ENCODE measurements at places on chromosomes 3 and 15. TPM values are rescaled to one million over a fixed set of nuclear protein-coding genes. Genes with fewer than 3 reads are reported as not detected.

DNA sequence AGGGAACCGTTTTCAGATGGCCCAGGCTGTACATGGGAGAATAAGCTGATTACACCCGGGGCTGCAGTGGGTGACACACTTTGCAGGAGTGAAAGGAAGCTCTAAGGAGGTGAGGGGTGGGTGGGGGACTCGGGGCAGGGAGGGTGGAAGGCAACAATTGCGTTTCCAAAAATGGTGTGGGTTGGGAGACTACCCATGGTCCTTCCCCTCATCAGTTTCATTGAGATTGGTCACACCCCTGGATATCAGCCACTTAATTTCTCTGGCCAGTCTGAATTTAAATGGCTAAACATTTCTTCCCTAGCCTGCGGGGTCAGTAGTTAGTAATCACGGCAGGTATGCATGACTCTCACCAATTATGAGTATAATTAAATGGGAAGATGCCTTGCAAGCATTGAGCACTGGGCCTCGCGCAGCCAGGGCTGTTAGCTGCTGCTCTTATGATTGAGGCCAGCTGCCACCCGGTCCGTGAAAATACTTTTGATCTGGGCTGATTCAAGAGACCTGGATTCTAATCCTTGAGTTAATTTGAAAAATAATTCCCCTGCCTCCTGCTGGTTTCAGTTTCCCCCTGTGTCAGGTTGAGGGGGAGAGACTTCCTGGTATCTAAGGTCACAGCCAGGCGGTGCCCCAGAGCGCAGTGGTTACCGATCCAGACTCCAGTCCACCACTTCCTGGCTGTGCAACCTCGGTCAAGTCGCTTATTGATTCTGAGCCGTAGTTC is 23.3 kb downstream of the SLC6A6 start:
- peaks cover 83% of the 10 kb centered on the region for H3K4me1 ChIP-seq
- peak; percentile 73 for DNase-seq
- no peaks in the 10 kb centered on the region for H3K27me3 ChIP-seq
- H3K4me3 ChIP-seq = peak overlapping the region; percentile 43

DNA sequence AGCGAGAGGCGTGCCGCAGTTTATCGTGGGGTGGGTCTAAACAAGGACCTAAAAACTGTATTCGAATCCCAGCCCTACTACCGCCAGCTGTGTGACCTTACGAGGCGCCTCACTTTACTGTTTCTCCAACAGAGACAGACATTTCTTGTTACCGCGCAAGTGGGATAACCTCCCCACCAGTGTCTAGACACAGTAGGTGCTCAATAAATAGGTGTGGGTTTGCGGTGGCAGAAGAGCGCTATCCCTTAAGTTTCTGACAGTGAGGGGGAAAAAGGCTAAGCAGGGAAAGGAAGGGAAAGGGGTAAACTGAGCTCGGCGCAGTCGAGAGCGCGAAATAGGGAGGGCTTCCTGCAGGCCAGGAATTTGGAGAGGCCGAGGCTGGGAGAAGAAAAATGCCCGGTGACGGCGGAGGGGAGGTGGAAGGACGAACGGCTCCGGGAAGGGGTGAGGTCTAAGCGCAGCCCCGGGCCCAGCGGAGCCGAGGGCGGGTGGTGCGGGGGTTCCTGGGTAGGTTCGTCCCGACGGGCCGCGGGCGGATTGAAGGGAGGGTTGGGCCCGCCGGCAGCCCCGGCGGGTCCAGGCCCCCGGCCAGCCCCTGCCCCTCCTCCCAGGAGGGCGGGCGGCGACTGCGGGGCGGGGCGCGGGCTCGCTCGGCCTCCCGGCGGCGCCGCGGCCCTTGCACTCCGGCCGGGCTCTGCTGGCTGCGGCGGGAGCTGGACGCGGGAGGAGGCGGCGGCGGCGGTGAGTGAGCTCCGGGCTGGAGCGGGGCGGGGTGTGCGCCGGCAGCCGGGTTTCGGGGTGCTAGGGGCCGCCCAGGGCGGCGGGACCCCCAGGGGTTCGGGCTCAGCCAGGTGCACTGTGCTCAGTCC is at the start of gene CGNL1:
TSS of gene CGNL1 (plus strand) at position 679 of the 869 bp plus-strand sequence. CDS start 61,495 bp downstream, outside the sequence.
- H3K27me3 ChIP-seq = peaks cover 42% of the 10 kb centered on the region
- H3K27ac ChIP-seq = no peak within 1 kb of the TSS
- H3K4me1 ChIP-seq = peaks cover 11% of the 10 kb centered on the region
- H3K4me3 ChIP-seq = peak within 1 kb of the TSS; percentile 60

DNA sequence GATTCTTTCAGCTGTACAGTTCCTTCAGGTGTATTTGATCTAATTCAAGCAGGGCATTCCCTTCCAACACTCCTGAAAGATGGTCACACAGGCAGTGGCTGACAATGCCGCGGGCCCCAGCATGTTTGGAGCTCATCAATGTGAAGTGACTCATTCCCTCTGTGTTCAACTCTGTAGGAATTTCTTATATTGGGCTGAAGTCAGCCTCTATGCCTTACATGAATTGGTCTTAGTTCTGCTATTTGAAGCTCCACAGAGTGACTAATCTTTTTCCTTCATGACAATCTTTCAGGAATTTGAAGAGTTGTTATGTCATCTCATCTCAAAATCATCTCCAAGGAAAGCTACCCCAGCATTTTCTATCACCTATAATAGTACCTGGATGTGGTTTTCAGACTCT is 142.5 kb upstream of the C2CD4B start:
- no peaks in the 10 kb centered on the region for H3K36me3 ChIP-seq
- H3K4me3 ChIP-seq = no peak overlapping the region
- no peak for DNase-seq

DNA sequence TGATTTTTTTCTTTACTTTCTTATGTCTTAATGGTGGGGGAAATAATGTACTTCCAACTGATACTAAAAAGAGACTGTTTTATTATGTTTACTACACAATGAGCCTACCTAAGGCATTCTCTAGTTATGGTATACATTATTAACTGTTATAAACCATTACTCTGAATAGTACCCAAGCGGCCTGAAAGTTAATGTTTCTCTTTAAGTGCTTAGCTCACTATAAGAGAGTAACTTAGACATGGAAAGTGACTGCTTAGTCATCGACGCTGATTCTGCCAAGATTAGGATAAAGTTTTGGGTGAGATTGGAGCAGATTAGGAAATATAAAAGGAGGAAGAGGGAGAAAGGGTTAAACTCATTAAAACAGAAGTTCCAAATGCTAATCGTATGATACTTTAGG is 365.0 kb downstream of the NLGN1 start:
- DNase-seq = no peak
- H3K27ac ChIP-seq = no peak overlapping the region
- H3K4me3 ChIP-seq = no peak overlapping the region
- no peaks in the 10 kb centered on the region for H3K36me3 ChIP-seq

Gene ESYT3
- total RNA-seq = 0.19 TPM

DNA sequence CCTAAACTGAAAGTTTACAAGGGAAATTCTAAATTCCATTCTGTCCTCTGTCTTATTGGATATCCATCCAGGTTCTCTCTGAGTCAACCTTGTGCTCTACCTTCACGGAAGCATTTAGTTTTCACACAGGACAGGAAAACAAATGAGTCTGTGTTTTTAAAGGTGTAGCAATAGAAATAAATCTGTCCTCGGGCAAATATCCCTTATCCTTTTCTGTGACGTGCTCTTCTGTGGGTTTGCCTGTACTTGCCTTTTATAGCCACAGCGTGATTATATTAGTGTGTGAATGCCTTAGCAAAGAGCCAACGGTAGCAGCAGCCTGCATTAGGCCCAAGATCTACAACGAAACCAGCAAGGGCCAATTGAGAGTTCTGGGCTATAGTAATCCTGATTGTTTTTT is 127.2 kb upstream of the PLSCR5 start:
- H3K4me1 ChIP-seq = no peaks in the 10 kb centered on the region
- H3K27me3 ChIP-seq = no peaks in the 10 kb centered on the region
- no peak overlapping the region for H3K4me3 ChIP-seq
- no peak overlapping the region for H3K27ac ChIP-seq

Gene KLHL40
- not detected for total RNA-seq

- no peak for DNase-seq
- peaks cover 7% of the 10 kb centered on the region for H3K4me1 ChIP-seq
- no peak overlapping the region for H3K27ac ChIP-seq
- H3K27me3 ChIP-seq = no peaks in the 10 kb centered on the region
- peaks cover 3% of the 10 kb centered on the region for H3K36me3 ChIP-seq
- no peak overlapping the region for H3K4me3 ChIP-seq
Measured at GRCh38 chr3:184003187-184003967, 14.3 kb downstream of the ABCC5 start.

DNA sequence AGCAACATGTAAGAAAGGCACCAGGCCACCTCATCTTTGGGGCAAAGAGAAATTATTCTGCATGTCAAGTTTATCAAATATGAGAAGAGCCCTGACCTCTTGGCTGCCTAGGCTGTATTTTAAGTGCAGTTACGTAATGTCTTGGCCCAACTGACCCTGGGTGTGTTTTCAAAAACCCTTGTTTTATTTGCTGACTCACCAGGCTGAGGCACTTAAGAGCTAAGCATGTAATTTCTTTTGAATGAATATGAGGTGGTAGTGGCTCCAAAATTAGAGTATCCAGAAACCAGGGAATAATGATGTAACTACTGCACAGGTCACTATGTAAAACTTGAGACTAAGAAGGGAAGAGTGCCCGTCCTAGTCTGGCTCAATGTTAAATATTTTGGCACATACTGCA is 24.3 kb downstream of the PGPEP1L start:
- no peaks in the 10 kb centered on the region for H3K4me1 ChIP-seq
- H3K27me3 ChIP-seq = peaks cover 10% of the 10 kb centered on the region
- H3K36me3 ChIP-seq = peaks cover 1% of the 10 kb centered on the region

DNA sequence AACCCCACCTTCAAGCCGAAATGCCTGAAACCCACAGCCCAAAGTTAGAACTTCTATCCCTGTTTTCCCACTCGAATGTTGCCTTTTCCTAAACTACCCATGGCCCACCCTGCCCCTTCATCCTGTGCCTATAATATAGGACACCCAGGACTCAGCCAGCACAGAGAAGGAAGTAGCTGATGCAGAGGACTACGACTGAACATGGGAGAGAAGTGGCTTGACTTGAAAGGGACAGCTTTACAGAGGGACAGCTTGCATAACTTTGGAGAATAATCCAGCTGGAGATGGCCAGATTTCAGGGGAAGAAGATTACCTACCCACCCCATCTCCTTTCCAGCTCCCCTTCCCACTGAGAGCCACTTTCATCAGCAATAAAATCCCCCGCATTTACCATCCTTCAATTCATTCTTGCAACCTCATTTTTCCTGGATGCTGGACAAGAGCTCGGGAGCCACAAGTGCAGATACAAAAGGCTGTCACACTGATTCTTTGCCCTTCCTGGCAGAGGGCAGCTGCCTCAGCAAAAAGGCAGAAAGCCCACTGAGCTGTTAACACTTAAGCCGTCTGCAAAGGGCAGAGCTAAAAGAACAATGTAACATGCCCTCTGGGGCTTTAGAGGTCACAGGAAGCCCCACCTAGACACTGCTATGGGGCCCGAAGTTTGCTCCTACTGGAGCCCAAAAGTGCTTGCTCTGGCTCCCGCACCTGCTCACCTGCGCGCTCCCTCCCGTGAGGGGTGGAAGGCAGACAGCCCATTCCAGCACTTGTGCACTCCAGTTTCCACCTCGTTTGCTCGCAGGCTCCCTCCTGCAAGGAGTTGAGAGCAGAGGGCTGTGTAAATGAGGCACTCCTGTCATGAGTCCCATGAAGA is 224.0 kb downstream of the TBC1D5 start:
- H3K27ac ChIP-seq = no peak overlapping the region
- H3K27me3 ChIP-seq = no peaks in the 10 kb centered on the region
- H3K36me3 ChIP-seq = no peaks in the 10 kb centered on the region
- H3K4me3 ChIP-seq = no peak overlapping the region
- H3K4me1 ChIP-seq = no peaks in the 10 kb centered on the region
- DNase-seq = no peak

- no peaks in the 10 kb centered on the region for H3K36me3 ChIP-seq
- no peak overlapping the region for H3K27ac ChIP-seq
- peaks cover 2% of the 10 kb centered on the region for H3K27me3 ChIP-seq
Measured at GRCh38 chr3:187889601-187890404, 144.5 kb upstream of the BCL6 start.

DNA sequence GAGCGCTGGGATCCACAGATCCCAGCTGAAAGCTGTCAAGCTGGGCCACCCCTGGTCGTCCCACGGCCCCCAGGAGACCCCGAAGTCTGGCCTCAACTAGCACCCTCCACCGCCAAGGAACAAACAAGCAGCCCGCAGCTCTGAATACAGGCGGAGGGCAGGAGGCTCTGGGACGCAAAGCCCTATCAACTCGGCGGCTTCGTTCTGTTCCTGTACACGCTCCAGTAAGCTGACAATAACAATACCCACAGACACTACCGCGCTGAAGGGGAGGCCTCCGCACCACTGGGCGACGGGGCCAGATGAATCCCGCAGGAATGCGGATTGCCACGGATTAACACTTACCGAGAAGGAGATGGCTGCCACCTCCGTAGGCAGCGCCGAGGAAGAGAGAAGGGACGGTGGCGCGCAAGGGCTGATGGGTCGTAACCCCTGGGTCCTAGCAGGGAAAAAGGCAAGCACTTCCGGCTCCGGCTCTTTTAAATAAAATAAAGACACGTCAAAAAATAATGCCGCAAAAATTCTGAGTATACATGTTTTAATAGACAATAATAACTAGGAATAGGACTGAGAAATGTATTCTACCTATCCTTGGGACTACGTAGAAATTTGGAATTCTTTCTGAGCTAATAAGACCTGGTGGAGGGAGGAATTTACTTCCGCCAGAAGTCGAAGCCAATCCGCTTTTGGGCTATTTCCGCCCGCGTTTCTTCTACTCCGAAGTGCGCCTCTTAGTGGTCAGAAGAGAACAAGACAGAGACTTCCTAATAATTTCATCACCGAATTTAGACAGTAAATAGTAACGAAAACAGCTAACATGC is at the start of gene RPL32:
TSS of gene RPL32 (minus strand) at position 417 of the 821 bp plus-strand sequence. CDS start 1,328 bp downstream, outside the sequence.
- H3K27ac ChIP-seq = peak within 1 kb of the TSS; percentile 98
- no peaks in the 10 kb centered on the region for H3K27me3 ChIP-seq
- DNase-seq = peak; percentile 89
- peaks cover 41% of the 10 kb centered on the region for H3K4me1 ChIP-seq
- peaks cover 49% of the 10 kb centered on the region for H3K36me3 ChIP-seq
- peak within 1 kb of the TSS; percentile 93 for H3K4me3 ChIP-seq

GRCh38 chr3:128260275-128260674 is 107.0 kb downstream of the EEFSEC start:
- H3K36me3 ChIP-seq = peaks cover 45% of the 10 kb centered on the region
- no peaks in the 10 kb centered on the region for H3K4me1 ChIP-seq
- H3K27me3 ChIP-seq = no peaks in the 10 kb centered on the region
- no peak for DNase-seq

Gene CCDC54
- not detected for total RNA-seq

DNA sequence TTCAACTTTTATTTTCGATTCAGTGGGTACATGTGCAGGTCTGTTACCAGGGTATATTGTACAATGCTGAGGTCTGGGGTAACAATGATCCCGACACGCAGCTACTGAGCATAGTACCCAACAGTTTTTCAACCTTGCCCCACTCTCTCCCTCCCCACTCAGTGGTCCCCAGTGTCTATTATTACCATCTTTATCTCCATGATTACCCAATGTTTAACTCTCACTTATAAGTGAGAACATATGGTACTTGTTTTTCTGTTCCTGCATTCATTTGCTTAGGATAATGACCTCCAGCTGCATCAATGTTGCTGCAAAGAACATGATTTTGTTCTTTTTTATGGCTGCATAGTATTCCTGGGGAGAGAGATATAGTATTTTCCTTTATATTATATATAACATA is 75.7 kb upstream of the EPHB3 start:
- DNase-seq = no peak
- H3K4me1 ChIP-seq = no peaks in the 10 kb centered on the region
- H3K4me3 ChIP-seq = no peak overlapping the region
- H3K36me3 ChIP-seq = no peaks in the 10 kb centered on the region
- H3K27me3 ChIP-seq = peaks cover 30% of the 10 kb centered on the region
